ENCODE measurements at places on chromosomes 11 and 22.

DNA sequence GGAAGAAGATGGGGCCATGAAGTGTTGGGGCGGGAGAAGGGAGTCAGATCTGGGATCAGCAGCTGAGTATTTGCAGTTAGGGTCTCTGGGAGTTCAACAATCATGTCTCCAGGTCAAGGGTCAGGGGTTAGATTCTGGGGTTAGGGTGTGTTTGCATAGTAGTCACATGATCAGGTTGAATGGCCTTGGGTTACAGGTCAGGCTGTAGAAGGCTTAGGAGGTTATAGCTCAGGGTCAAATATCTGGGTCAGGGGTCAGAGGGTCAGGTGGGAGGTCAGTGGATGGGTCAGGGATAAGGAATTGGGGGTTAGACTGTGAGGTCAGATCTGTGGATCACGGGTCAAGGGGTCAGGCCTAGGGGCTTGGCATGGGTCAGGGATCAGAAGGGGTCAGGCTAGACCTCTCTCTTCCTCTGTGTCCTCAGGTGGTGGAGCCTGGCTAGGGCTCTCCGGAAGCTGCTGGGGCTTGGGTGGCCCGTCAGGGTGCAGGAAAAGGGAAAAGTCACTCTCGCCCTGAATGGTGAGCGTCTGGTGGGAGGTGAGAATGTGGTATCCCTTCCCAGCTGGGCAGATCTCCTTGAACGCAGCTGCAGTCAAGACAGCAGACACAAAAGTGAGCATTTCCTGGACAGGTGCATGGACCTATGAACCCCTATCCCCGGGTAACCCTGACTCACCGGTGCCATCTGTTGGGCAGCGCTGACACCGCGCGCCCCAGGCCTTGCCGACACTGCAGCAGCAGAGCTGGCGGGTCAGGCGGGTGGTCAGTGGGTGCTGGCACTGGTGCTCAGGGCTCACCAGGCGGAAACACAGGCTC, 6.4 kb downstream of the LTBP3 start:
- DNase-seq = peak; percentile 91

DNA sequence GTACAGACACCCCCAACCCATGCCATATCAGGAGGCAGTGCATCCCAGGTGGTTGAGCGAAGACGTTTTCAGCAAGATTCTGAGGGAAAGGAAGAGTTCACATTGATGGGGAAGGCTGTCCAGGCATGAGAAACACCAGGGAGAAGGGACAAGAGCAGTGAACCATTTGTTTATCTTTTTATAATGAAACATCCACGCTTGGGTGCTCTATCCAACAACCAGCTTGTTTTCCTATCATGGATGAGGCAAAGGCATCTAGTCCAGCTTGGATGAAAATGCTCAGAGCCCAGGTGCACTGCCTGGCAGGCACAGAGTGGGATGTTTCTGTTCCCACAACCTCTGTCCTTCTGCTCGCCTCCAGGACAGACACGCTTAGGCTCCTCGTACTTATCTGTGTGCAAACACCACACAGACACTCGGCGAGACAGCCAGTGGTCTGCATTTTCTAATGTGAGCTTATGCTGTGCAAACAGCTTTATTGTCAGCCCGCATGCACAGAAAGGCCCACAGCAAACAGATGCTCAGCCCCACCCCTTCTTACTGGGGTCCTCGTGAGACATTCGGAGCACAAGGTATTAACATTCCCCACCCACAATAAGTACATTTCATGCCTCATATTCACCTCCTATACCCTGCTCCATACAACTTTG, 45.4 kb upstream of the NTM start:
- DNase-seq = no peak

DNA sequence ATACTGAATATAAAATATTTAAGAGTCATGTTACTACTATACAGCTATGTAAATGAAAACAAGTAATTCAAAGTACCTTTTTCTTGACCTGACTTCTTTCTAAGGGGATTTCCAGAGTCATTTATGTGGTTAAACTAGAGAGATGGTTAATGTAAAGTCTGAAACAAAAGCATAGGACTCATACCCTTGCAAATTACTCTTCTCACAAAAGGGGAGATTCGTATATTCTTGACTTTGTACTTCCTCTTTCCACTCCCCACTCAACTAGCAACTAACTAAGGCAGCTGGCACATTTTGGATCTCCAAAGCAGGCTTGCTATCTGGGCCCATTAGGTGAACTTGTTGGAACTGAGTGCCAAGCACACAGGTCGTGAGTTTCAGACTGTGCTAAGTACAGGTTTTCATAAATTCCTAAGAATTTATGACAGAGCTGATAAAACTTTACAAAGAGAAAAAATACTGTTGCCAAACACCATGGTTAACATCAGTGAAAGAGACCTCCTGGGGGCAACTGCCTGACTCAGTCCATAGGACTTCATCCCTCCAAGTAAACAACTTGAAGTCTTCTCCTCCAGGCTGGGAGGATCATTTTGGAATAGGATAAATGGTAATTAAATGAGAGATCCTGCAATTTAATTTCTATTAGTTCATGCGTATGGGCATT, 77.0 kb upstream of the DDI1 start:
- DNase-seq = no peak

DNA sequence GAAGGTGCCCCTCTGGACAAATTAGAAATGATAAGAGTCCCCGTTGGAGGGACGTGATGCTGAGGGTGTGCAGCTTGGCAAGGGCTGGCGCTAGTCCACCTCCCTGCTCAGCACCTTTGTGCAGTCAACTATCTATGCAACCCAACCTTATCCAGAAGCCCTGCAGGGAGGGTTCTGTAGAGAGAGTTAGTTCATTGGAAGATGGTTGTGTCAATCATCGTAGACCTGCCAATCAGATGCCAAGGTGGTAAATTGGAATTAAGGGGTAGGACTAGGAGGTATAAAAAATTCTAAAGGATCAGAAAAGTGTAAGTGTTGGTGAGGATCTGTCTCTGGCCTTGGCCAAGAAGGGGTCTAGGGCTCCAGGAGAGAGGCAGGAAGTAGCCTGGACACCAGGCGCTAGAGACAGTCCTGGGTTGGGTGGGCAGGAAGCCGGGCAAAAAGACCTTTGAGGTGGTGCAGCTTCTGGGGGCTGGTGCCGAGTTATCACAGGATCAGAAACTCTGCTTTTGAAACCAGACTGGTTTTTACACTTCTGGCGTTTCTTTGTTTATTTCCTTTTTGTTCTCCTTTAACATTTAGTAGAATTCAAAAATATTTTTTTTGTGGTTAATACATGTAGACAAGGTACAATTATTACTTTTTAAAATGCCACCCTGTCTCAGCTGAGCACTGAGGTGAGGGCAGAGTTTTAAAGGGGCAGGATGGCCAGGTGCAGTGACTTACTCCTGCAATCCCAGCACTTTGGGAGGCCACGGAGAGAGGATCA, 1.6 kb downstream of the C1QTNF6 start:
- DNase-seq = peak; percentile 33

DNA sequence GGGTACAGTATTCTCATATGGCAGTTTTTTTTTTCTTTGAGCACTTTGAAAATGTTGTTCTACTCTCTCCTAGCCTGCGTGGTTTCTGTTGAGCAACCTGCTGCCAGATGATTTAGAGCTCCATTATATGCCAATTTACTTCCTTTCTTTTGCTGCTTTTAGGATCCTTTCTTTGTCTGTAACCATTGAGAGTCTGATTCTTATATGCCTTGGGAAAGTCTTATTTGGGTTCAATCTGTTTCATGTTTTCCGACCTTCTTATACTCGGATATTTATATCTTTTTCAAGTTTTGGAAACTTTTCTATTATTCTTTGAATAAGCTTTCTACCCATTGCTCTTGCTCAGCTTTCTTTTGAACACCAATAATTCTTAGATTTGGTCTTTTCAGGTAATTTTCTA, 138.1 kb upstream of the RAG2 start:
- DNase-seq = no peak

- no peak for DNase-seq
Observed at GRCh38 chr22:33034753-33035152, 23.4 kb downstream of the SYN3 start.

DNA sequence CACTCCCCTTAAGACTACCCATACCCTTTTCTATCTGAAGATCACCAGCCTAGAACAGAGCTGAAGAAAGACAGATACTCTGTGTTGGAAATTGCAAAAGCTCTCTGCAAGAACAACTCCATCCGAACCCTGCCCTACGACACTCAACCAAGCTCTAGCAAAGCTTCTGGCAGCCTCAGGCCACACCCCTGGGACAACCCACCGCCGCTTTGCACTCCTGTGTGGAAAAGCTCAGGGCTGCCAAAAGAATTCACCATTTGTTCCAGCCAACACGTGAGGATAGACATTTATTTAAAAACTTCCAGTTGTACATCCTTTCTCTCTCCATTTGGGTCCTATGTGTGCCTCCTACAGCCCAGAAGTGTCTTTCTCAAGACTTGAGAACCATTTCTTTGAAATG, 62.4 kb upstream of the CD5 start:
- no peak for DNase-seq

DNA sequence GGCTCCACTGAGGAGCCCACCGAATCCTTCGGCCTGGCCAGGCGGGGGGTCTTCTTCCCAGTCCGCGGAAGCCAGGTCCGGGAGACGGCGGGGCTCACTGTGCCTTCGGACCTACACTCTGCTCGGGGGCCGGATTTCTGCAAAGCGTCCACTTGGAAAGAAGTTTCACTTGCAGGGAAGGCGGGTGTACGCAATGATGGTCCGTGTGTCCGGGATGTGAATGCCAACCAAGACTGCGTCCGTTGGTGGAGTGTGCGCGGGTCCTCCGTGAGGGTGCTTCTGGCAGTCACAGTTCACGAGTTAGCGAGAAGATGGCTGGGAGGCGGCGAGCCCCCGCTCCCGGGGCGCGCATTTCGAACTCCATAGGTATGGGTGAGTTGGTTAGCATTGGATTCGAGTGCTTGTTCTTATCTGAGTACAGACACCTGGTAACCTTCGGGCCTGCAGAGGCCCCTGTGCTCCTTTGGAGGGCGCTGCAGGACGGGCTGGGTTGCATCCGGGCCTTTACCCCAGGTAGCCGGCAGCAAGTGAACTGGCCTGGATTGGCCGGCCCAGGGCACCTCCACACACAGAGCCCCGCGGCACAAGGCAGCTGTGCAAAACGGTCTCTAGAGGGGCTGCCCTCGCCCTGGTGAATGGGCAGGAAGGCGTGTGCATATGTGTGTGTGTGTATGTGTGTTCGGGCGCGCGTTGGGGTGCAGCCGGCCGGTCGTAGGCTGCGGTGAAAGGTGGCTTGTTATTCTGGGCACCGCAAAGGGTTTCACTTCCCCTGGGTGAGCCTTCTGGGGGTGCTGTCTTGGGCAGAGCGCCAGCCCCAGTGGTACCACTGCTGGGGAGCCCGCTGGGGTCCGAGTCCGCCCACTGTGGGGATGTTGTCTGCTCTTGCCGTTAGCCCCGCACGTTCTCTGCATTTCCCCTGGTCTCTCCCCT, 13.3 kb upstream of the CYP2R1 start:
- DNase-seq = peak; percentile 57

GRCh38 chr11:81380395-81380794, 1353.3 kb downstream of the FAM181B start:
- DNase-seq = no peak

- DNase-seq = no peak
Observed at GRCh38 chr11:115042002-115042401, 363.7 kb downstream of the NXPE2 start.

GRCh38 chr11:117414724-117415123, 87.1 kb downstream of the CEP164 start:
- DNase-seq = no peak

GRCh38 chr22:38203090-38203810, 1.5 kb downstream of the MAFF start:
- DNase-seq = peak; percentile 85

DNA sequence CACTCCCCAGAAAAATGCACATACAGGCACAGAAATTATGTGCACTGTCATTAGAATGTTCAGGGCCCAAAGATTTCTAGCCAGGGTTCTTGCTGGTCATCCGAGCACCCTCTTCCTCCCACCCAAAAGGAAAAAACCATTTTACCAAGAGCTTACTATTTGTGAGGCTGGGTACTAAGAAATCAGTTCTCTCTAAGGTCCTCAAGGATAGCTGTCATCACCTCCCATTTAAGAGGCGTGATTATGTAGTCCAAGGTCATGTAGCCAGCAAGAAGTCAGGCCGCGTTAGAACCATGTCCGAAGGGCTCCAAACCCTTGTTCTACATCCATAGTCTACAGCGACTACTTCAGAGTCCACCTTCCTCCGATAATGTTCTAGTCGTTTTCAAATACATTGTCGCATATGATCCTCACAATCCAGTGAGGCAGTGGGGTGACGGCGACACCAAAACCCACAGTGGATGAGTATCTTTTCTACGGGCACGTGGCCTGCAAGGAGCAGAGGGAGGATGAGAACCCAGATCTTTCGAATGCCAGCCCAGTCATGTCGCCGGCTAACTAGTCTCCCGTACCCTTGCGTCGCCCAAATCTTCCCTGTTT, 634 bp downstream of the TIMM8B start:
- DNase-seq = peak; percentile 48

DNA sequence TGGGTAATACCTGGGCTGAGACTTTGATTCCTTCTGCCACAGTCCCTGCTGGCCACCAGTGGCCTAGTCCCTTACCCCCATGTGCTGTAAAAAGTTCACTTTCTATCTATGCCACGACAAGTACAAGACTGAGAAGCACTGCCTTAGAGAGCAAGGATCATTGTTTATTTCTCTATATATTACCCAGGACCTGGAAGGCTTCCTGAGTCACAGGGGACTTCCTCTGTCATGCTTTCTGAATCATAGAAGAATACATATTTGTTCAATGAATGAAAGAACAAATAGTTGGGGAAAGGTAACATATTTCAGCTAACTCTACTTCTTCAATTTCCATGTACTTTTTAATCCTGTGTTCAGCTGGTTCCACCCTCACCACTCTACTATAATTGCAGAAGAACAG, 5.5 kb upstream of the SYT9 start:
- no peak for DNase-seq

- peak; percentile 96 for DNase-seq
Observed at GRCh38 chr11:121391914-121392313, 60.2 kb upstream of the SORL1 start.

DNA sequence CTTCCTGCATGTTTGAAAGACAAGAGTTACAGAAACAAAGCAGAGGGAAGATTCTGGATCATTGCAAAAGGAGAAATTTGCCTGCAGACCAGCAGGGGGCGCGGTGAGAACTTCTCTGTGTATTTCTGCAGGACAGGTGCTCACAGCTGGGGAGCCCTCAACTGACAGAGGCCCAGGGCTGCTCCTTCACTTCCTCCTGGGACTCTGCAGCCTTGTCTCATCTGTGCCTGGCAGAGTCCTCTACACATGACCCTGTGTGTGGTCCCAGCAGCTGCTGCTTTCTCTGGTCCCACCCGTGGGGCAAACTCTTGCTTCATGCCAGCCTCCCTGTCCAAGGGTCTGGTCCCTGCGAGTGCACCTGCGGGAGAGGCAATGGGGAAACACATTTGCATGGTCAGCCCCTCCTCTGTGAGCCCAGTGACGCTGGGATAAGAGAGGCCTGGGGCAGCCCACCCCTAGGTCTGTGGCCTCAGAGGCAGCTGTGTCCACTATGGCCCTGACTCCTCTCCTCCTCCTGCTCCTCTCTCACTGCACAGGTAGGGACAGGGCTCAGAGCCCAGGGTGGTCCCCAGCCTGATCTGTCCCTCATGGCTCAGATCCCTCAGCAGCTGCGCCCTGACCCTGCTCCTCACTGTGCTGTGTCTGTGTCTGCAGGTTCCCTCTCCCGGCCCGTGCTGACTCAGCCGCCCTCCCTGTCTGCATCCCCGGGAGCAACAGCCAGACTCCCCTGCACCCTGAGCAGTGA, 43.2 kb upstream of the VPREB1 start:
- DNase-seq = peak; percentile 16
